Thoracic aorta endothelial cell (primary cell): ENCODE measurements at places on chromosomes 12 and 14. TPM values are rescaled to one million over a fixed set of nuclear protein-coding genes. Genes with fewer than 3 reads are reported as not detected.

DBX2 gene
- not detected in 2 replicates for total RNA-seq

PPTC7 gene
- 22.6 and 27.0 TPM in 2 replicates for total RNA-seq

ETFBKMT gene
- total RNA-seq = 2.4 and 2.7 TPM in 2 replicates

AICDA gene
- total RNA-seq = not detected in 2 replicates

MSRB3 gene
- 44.4 and 58.2 TPM in 2 replicates for total RNA-seq

NCKAP5L gene
- 22.2 and 29.2 TPM in 2 replicates for total RNA-seq
